ENCODE measurements at places on chromosomes 6 and 20.

- DNase-seq = no peak
These were observed 45.6 kb downstream of the ADGRF5 start for GRCh38 chr6:46876126-46876525.

DNA sequence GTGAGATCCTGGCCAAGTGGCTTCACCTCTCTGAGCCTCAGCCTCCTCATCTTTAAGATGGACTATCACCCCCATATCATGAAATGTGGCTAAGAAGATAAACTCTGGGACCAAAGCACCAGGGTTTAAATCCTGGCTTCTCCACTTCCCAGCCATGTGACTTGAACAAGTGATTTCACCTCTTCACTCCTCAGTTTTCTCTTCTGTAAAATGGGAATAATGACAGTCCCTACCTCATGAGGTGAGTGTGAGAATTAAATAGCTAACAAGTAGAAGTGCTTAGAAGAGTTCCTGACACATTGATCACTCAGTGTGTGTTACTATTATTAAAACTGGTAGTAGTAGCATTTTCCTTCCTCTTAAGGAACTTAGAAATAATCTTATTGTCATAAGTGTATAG is 516.9 kb upstream of the SULF2 start:
- no peak for DNase-seq

DNA sequence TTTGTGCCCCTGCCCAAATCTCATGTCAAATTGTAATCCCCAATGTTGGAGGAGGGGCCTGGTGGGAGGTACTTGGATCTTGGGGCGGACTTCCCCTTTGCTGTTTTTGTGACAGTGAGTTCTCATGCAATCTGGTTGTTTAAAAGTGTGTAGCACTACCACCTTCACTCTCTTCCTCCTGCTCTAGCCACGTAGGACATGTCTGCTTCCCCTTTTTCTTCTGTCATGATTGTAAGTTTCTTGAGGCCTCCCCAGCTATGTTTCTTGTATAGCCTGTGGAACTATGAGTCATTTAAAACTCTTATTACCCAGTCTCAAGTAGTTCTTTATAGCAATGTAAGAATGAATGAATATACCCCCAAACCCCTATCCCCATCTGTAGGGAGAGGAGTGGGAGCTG is 1013.7 kb upstream of the MAP3K7 start:
- DNase-seq = no peak

- no peak for DNase-seq
These were observed 147.8 kb upstream of the DTNBP1 start for GRCh38 chr6:15810618-15811017.

- DNase-seq = no peak
These were observed 203.6 kb upstream of the GMDS start for GRCh38 chr6:2448826-2449571.

- no peak for DNase-seq
These were observed 9.0 kb downstream of the NPEPL1 start for GRCh38 chr20:58701431-58702160.

DNA sequence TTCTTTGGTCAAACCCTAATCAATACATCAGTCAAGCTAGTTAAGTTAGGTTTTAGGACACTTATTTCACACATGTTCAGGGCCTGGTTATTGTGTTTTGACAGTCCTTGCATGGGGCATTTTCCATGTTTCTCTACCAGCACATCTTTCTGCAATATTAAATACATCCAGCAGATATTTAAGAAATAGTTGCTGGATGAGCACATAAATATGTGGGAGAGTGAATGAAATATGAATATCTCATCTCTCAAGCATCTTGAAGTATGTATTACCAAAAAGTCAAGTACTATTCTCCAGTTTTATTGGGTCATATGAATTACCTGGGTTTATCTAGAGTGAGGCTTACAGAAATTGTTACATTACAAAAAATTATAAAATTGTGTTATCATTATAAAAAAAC is 621.9 kb upstream of the GJE1 start:
- no peak for DNase-seq

- no peak for DNase-seq
These were observed 127.7 kb downstream of the BFSP1 start for GRCh38 chr20:17403461-17403860.

DNA sequence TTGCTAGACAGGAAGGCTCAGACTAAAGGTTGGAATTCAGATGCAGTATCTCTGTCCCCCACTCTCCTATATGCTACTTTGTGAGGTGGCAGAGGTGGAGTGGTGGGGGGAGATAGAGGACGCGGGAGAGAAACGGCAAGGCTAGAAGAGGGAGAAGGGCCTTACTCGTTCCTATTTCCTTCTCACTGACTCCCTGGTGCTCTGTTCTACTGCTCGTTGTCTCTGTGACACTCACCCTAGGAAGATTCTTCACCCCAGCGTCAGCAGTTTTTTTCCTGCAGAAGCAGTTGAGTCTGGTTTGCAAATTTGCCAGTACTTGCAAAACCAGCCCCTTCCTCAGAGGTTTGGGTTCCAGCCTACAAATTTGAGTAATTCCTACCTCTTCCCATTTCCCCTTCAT is 801.1 kb upstream of the SLC35B3 start:
- no peak for DNase-seq

DNA sequence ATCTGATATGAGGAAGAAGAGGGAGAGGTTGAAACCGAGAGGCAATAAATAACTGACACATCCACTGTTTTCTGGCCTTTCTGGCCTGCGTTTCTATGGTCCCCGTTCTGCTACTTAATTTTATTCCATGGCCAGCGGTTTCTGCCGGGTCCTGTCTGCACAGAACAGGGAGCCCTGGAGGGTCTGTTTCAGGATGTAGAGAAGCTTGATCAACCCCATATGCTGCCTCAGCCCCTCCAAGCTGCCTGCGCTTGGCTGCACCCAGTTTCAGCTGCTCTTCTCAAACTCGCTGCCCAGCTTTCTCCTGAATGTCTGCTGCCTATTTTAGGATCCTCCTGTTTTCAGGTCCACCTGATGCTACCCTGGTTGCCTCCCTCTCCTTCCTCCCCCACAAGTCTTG is 18.5 kb upstream of the PACSIN1 start:
- DNase-seq = no peak

DNA sequence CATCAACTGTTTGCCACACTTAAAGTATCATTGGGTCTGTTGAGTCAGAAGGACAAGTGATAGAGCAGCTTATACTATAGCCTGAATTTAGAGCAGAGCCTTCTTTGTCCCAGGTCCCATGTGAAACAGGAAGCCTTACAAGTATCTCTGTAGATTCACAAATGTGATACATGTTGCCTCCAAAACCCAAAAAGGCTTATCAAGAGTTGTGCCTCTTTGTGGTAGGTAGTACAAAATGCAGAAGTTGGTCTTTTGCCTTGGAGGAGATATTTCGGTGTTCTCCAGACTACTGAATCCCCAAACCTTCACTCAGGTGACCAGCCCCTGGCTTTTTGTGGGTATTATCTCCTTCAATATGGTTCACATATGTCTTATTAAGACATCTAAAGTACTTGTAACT is 172.8 kb upstream of the PROKR2 start:
- no peak for DNase-seq

- DNase-seq = no peak
These were observed 978.5 kb downstream of the TBC1D32 start for GRCh38 chr6:120355822-120356221.

- DNase-seq = no peak
These were observed 203.8 kb downstream of the MYLK4 start for GRCh38 chr6:2546901-2547300.

DNA sequence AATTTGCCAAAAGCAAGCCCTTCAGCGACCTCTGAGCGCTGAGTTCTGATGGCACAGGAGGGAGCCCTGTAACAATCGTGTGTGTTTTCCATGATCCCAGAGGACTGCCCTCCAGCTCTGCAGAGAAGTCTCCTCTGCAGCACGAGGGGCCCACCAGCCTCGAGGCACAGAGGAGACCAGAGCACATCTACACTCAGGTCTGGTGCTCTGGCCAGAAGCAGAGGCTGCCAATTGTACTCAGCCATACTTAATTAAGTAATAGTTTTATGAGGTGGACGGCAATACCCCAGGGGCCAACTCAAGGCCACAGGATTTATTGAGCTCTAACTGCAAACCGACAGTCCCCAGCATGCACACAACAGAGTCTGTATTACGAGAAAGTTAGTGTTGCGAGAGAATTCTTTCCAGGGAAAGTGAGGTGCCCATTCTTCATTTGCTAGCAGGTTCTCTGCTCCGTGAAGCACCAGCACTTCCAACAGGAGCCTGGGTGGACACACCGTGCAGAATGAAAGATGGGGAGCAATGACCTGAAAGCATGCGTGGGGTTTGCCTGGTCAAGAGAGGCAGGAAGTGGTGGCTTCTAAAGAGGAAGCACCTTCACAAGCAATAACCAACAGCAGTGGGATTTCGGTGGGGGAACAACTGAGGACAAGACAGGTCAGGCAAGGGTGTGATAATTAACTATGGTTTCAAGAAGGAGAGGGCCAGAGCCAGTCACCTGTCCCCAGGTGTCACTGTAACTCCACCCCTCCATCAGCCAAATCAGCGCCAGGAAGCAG is 92.8 kb upstream of the FOXC1 start:
- no peak for DNase-seq

GRCh38 chr6:129679275-129679674 is 30.7 kb downstream of the ARHGAP18 start:
- DNase-seq = no peak

GRCh38 chr6:32589596-32590449 is at the start of gene HLA-DRB1:
Gene HLA-DRB1 (minus strand): TSS chr6:32589848. CDS start chr6:32589742, 106 bp downstream.
- no peak for DNase-seq

- DNase-seq = no peak
These were observed 26.2 kb downstream of the PDE7B start for GRCh38 chr6:135877666-135878065.

DNA sequence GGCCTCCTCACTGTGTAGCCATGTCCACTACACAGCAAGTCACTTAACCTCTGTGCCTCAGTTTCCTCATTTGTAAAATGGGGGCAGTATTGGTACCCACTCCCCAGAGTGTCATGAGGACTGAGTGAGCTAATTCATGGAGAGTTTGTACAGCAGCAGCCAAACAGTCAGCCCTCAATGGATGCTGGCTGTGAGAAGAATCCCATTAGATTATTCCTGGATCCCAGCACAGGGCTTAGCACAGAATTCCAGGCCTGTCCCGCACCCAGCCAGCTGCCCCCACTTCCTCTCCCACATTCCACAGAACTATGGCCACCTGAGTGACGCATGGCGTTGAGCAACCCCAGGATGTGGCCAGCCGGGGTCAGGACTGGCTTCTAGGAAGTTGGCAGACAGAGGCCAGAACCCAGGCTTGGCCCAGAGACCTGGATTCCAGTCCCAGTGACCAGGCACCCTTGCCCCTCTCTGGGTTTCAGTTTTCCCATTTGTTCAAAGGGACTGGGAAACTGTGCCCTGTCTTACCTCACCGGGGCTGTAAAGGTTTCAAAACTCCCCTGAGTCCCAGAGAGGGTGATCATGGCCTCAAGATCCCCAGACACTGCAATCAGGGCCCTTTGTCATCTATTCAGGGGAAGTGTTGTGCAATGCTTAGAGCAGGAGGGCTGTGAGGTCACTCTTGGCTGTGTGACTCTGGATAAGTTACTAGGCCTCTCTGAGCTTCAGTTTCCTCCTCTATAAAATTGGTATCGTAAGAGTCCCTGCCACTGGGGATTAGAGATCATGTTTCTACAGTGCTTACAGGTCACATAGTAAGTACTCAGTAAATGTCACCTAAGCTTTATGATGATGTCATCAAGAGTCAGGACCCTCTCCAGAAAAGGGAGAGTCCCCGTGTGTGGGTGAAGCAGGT is 3.0 kb upstream of the TGM2 start:
- DNase-seq = no peak

DNA sequence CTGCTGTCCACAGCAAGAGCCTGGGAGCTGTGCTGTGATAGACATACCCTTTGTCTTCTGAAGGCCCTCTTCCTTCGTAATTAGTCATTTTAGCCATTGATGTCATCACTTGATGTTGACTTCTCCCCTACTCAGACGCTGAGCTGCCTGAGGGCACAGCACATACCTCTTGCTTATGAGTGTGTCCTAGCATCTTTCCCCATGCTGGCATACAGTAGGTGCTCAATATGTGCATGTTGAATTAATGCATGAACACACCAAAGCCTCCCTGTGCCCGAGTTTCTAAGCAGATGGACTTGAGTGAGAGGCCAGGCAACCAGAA is 35.8 kb upstream of the FAM83D start:
- DNase-seq = no peak

GRCh38 chr20:31720486-31721407 is 1.9 kb downstream of the BCL2L1 start:
- no peak for DNase-seq

DNA sequence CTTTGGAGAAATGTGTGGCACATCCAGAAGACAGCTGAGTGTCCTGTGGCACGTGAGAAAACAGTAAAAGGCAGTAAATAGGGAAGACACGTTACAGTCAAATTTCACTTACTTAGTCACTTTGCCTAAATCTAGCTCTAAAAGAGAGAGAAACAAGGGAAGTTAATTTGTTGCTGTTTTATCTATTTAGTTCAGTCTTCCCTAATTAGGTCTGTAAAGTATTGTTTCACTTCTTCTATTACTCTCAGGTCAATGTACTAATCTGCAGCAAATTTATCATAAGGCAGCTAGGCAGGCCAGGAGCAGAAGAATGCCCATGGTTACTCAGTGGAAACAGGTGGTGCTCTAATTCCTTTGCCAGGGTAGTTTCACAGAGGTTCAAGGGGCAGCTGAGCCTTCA is 124.3 kb upstream of the CNR1 start:
- no peak for DNase-seq

- no peak for DNase-seq
These were observed 220.3 kb downstream of the NFATC2 start for GRCh38 chr20:51322164-51322707.

DNA sequence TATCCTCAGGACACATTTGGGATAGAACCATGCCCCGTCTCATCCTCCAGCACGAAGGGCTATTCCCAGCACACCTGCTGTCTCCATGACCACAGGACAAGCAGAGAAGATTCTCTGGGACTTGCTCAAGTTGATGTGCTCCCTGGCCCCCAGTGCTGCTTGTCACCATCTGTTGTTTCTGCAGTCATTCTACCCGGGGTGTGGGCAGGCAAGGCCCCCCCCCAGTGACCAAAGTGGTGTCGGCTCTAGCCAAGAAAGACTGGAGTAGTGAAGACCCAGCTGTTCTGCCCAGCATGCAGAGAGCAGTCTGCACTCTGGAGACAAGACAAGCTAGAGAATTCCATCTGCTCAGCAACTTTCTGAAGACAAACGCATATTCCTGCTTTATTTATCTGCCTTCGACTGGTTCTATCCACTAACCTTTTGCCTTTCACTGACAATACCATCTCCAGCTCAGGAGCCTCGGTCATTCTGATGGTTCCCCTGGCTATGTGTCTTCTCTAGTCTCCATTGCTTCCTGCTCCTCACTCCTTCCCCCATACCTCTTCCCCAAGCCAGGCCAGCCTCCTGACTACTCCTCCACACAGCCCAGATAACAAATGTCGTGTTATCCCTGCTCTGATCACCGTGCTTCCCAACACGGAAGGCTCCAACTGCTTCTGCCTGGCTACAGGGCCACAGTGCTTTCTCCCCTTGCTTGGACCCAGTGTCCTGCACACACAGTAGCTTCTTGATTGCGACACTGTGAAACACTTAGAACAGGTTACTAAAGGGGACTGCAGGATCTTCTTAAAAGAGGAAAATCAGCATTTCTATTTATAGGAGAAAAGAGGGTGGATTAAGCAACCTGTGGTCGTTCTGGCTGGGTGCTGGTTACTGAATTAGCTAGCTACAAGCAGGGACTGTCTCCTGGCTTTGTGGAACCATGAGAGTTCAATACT is 86.7 kb upstream of the EMILIN3 start:
- DNase-seq = no peak

GRCh38 chr20:21577551-21577950 is 63.7 kb upstream of the NKX2-2 start:
- no peak for DNase-seq

GRCh38 chr6:123619156-123619555 is 17.6 kb downstream of the TRDN start:
- no peak for DNase-seq
